Neural crest cell (in vitro differentiated cells): ENCODE measurements at places on chromosomes 3 and 15. TPM values are rescaled to one million over a fixed set of nuclear protein-coding genes. Genes with fewer than 3 reads are reported as not detected.

The MAP6D1 gene
- 4.7 and 4.9 TPM in 2 replicates for total RNA-seq

The C2CD4B gene
- not detected in 2 replicates for total RNA-seq

The CCR3 gene
- total RNA-seq: not detected in 2 replicates

The SYNM gene
- total RNA-seq: 3.1 and 3.5 TPM in 2 replicates

The GHSR gene
- total RNA-seq: not detected in 2 replicates
